ENCODE measurements at places on chromosomes 1 and 21.

- no peak for DNase-seq
Measured at GRCh38 chr21:44872649-44873355, 688 bp downstream of the PTTG1IP start.

- no peak for DNase-seq
Measured at GRCh38 chr21:28633839-28634555, 358.7 kb downstream of the LTN1 start.

- no peak for DNase-seq
Measured at GRCh38 chr1:98490099-98490498, 171.4 kb upstream of the SNX7 start.

DNA sequence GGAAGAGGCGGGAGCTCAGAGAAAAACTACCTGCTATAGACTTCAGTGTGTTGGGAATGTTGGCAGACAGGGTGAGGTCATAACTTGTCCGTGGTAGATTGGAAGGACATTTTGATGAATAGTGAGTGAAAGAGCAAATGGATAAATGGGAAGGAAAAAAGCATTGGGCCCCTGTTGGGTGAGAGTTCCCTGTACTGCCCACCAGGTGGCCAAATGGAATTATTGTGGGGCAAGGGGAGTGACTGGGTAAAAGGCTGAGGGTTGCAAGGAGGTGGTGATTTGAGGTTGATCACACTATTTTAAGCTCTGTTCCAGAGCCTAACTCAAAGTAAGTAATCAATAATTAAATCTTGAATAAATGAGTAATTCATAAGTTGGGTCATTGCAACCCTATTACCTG is 60.4 kb downstream of the MRPS6 start:
- DNase-seq = no peak

GRCh38 chr1:11749203-11749689 is 12.7 kb upstream of the C1orf167 start:
- DNase-seq = peak; percentile 10

DNA sequence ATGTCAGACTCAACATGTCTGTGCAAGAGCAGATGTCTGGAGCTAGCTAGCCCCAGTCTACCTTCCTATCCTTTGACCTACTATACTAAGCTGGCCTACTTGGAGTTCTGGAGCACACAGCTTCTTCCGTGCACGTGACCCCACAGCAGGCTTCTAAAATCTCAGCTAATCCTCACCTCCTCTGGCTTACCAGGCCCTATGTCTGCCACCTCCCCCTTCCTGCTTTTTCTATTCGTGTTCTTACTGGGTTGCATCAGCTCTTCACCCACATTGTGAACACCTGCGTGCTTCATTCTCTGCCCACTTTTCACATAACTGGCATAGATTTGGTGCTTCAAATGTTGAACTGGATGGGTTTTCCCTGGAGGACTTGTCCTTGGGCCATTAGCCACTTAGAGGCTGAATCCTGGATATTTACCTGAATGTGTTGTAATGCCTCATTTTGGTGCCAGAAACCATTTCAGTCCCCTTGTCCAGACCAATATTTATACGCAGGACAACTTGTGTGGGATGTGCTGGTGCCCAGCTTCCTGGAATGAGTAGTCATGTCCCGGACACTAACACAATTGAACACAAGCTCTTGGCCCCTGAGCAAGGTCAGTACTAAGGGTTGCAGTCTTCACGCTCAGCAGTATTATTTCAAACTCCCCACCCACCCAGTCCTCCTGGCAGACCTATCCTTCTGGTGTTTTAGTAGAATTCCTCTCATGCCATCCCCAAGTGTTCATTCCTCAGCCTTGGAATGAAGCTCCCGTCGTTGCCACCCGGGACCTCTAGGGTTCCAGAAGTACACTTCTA is 24.0 kb downstream of the TENT5C start:
- DNase-seq = no peak

- no peak for DNase-seq
Measured at GRCh38 chr1:2465371-2466269, 10.5 kb upstream of the PLCH2 start.

DNA sequence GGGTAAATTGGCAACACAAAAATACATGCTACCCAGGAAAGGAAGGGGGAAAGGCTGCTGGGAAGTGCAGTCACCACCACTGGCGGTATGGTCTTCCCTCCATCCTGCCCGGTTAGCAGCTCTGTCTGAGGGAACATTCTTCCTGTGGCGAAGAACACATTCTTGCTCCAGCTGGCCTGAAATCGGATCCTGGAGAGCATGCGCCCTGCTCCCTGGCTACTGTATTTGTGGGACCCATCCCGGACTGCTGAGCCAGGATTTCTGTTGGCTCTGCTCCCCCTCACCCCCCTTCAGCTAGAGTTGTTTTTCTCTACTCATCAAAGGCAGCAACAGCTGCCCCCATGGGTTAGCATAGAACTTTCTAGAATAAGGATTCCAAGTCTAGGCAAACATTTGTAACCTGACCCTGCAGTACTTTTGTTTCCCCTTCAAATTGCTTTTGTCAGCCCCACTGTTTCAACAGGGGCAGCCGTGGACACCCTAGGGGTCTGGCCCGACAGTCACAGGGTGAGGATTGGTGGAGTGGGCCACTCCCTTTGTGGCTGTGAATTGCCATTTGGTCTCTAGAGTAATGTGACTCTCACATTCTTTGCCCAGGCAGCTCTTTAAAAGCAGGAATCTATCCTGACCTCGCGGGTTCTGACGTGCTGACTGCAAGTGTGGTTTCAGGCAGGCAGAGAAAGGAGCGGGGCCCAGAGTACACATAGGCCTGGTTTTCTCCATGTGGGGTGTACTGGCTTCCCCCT is 157.7 kb downstream of the TOMM20 start:
- DNase-seq = no peak

DNA sequence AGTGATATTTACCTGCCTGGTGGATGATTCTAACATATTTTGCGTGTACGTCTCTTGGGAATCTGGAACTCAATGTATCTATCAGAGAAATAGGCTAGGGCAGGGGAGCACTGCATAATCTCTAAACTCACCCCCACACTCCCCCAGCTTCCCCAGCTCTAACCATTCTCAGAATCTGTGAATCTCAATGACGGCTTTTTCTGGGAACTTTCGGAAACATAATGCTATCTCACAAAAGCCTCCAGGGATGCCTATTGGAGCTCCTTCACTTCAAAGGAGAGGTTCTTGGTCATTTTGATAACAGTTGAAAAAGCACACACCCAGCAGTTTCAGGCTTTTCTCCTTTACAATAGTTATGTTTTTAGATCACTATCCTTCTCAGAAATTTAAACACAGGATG is 113.8 kb upstream of the MAGI3 start:
- DNase-seq = no peak

DNA sequence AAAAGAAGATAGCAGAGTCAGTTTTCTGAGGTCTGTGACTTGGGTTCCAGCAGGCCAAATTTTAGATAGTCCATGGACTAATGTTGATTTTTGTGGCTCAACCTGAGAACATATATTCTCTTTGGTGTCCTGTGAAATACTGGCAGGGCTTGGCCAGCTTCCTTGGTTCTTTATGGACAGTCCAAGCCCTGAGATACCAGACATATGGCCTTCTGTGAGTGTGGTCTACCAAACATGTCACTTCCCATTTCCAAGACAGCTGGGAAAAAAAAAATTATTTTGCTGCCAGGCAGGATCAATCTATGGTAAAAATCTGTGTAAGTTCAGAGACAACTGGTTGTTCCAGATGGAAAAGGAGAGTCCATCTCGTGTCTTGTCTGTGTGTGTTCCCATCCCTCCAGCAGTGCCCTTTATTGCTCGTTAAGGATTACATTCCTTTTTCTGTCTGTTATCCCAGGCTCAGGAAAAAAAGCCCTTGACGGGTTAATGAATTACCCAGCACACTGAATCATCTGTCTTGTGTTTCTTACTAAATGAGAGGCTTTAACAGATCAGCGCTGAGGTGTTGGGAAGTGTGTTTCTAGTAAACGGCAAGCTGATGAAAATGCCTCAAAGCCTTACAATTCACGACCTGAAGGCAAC is 33.4 kb upstream of the XPR1 start:
- no peak for DNase-seq

DNA sequence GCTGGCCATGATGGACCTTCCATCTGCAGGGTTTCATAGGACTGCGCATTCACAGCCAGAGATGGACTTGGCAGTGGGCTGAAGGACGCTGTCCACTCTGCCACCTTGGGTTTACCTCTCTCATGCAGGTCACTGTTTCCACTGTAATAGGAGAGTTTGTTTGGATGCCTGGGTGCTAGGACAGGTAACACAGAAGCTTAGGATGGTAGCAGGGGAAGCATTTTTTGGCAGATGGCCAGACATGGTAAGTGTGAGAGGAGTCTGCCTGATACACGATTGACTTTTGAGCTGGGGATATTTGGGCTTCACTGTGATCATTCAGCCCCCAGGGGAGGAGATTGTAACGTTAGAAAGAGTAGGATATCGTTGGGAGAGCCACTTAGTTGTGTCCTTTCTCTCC is 11.8 kb downstream of the PSEN2 start:
- no peak for DNase-seq

DNA sequence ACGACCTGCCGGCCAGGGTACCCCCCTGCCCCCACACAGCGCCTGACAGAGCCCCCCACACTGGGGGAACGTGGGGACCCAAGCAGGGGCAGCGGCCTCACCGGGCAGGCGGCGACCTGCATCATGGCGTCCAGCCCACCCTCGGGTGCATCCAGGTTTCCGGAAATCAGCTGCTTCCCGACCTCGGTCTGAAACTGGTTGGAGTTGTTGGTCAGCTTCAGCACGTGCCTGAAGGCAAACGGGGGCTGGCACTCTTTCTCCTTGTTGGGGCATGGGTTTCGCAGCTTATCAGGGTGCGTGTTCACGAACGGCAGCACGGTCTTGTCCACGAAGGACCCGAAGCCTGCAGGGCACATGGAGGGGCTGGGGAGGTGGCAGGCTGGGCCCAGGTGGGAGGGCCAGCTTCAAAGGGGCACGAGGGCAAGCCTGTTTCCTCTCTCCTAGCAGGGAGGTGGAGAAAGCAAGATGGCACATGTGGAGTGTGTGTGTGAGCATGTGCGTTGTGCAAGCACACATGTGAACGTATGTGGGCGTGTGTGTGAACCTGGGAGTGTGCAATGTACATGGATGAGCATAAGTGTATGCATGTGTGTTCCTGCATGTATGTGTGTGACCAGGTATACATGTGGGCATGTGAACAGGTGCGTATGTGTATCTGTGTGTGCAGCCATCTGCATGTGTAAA is 19.2 kb downstream of the ITGB2 start:
- DNase-seq = no peak

DNA sequence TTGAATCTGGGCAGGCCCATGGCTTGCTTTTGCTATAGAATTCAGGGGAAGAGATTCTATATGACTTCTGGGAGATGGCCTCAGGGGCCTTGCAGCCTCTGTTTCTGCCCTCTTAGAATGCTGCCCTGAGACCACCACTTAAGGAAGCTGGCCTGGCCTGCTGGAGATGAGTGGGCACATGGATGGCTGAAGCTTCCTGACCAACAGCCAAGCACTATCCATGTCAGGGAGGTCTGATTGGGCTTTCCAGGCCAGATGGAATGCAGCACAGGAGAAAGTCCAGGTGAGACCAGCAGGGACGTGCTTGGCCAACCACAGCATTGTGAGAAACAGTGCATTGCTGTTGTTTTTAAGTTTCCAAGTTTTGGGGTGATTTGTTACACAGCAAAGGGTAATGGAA is 308.1 kb downstream of the PTPRU start:
- no peak for DNase-seq

GRCh38 chr1:2523891-2524609 is 2.3 kb downstream of the PANK4 start:
- DNase-seq = no peak

DNA sequence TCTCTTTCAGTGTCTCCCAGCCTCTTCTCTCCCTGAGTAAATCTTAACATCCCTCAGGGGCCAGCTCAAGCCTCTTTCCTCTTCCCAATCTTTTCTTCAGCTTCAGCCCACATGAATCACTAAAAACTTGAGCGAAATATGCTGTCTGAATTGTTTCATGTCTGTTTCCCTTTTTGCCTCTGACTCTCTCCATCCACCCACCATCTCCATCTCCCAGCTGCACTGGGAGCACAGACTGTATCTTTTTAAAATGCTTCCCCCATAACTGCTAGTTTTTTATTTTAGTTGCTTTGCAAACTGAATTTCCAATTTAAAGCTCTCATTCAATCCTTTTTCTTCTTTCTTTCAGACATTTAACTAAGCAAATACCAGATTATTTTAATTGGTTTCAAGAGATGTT is 3.0 kb upstream of the AHCTF1 start:
- DNase-seq = no peak

- no peak for DNase-seq
Measured at GRCh38 chr1:161265305-161265704, 6.8 kb downstream of the PCP4L1 start.

GRCh38 chr1:111792249-111792648 is 36.5 kb downstream of the DDX20 start:
- DNase-seq = no peak

GRCh38 chr1:70979881-70980280 is 67.7 kb downstream of the PTGER3 start:
- DNase-seq = peak; percentile 25

GRCh38 chr1:113874012-113874879 is 2.7 kb upstream of the PTPN22 start:
- peak; percentile 49 for DNase-seq

GRCh38 chr21:41537356-41537755 is 29.4 kb upstream of the TMPRSS2 start:
- DNase-seq = no peak

DNA sequence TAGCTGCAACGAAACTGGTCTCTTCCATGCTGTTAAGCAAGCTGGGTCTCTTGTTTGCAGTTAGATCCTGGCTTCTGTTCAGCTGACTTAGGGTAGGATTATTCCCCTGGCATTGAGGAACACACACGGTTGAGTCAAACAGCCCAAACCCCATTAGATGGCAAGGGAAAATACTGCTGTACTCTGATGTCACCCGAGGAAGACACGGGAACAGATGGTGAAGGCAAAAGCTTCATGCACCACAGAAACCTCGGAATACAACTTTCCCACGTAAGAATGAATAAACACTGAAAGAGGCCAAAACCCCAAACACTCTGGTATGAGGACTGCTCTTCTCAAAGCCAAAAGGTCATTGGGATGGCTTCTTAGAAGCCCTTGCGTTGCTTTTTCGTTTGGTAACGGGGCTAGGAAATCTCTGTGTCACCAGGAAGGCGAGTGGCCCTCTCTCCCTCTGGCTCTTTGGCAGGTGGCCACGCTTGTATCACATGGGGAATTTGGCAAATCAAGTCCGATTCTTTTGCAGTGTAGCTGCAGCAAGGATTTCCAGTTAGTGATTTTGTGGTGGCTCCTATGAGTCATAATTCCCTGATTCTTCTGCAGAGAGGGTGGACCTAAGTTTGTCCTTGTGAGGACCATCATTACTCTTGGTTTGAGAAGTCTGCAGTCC is 16.7 kb upstream of the LYST start:
- DNase-seq = no peak

DNA sequence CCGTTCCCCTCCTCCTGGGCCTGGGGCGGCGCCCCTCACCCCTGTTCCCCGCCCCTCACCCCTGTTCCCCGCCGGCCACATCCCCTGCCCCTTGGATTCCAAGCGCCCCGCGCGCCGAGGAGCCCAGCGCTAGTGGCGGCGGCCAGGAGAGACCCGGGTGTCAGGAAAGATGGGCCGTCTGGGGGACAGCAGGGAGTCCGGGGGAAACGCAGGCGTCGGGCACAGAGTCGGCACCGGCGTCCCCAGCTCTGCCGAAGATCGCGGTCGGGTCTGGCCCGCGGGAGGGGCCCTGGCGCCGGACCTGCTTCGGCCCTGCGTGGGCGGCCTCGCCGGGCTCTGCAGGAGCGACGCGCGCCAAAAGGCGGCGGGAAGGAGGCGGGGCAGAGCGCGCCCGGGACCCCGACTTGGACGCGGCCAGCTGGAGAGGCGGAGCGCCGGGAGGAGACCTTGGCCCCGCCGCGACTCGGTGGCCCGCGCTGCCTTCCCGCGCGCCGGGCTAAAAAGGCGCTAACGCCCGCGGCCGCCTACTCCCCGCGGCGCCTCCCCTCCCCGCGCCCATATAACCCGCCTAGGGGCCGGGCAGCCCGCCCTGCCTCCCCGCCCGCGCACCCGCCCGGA is at the start of gene TP73:
Gene TP73 (plus strand): TSS at position 587 of the 618 bp plus-strand sequence. CDS start 29,850 bp downstream, outside the sequence.
- DNase-seq = no peak

Data from GF-D8 (cell line).